ENCODE measurements at places on chromosomes 2 and 18.

- no peak for DNase-seq
Observed at GRCh38 chr18:47821314-47821713, 109.1 kb downstream of the SMAD2 start.

GRCh38 chr2:26757873-26758789, 6.0 kb upstream of the SLC35F6 start:
- no peak for DNase-seq

- no peak for DNase-seq
Observed at GRCh38 chr2:70823249-70823648, 2.9 kb upstream of the CLEC4F start.

- no peak for DNase-seq
Observed at GRCh38 chr2:19505199-19506136, 147.0 kb upstream of the OSR1 start.

GRCh38 chr18:77702686-77703085, 453.0 kb downstream of the GALR1 start:
- peak; percentile 31 for DNase-seq

- no peak for DNase-seq
Observed at GRCh38 chr2:216551234-216552068, 52.8 kb downstream of the RPL37A start.

GRCh38 chr2:219628235-219628985, 980 bp downstream of the SLC4A3 start:
- no peak for DNase-seq

- no peak for DNase-seq
Observed at GRCh38 chr2:50791271-50791670, 240.7 kb downstream of the NRXN1 start.

DNA sequence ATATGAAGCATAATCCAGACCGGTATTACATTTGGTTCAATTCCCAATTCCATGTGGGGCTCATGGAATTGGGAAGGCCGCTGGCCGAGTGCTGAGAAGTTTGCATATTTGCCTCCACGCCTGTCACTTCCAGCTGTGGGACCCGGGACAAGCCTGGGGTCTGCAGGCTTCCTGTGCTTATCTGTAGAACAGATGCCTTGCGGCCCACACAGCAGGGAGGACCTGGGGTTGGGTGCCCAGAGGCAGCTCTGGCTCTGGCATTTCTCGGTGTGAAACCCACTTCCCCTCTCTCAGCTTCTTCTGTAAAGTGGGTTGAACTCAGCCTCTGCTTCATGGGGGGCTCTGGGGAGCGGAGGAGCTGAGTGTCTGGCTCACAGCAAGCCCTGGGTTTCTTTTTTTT, 97.9 kb downstream of the SH3BP4 start:
- no peak for DNase-seq

DNA sequence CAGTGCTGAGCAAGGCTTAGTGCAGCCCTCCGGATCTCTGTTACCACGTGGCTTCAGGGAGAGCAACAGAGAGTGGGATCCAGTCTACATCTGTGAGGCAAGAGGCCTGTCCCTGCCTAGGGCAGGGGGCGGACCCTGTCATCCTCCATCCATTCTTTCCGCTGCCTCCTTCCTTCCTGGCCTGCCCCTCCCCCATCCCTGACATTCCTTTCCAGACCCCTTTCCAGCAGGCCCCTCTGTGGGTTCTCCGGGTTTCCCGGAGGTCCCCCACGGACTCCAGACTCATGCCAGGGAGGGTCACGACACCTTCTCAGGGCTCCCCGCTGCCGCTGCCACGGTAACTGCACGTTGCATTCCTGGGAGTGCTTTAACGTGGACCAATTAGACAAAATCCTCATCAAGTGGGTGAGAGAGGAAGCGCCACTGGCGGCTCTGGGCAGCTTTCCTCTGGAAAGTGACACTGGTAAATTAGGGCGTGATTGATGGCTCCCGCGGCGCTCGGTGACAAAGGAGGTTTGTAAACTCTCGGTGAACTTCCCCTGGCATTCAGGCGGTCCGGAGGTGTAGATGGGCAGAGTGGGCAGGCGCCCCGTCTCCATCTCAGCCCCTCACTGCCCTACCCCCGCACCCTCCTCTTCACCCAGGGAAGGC, 11.4 kb downstream of the ATOH8 start:
- peak; percentile 92 for DNase-seq

- no peak for DNase-seq
Observed at GRCh38 chr2:65227020-65227455, 593 bp upstream of the ACTR2 start.

DNA sequence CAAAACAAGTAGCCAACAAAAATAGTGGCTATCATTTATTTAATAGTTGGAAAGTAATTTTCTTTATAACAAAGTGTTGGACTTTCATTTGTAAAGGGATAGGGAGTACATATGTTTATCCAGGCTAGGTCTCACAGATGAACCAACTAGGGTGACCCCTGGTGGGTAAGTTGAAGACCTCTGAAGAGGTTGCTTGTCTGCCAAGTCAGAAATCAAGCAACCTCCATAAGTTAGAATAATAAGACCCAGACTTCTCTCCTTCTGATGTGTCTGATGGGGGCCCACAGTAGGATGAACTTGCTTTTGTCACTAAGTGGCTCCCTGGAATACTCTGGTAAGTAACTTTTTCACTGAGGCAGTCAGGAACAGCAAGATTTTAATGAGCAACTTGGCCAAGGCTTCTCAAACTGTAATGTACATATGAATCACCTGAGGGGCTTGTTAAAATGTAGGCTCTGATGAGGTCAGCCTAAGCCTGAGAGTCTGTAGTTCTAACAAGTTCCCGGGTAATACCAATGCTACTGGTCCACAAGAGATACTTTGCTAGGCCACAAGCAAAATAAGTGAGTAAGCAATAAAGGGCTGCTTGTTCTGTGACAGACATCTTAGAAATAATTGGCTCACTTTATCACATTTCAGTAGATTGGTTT, 319.6 kb downstream of the PIK3C3 start:
- DNase-seq = no peak

DNA sequence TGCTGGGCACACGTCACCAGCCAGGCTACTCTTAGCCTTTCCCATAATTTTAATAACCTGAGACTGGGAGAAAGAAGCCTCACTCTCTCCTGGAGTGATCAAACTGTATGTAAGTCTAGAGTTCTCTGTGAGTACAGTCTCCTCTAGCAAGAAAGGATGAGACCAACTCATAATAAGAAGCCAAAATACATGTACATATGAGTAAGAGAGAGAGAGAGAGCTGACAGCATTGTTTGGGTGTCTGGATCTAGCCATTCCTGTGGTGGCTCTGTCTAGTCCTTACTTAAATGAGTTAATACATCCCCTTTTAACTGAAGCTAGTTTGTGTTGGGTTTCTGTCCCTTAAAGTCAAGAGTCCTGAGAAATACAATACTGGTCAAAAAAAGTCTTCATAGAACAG, 26.0 kb upstream of the ANXA4 start:
- DNase-seq = no peak

GRCh38 chr18:64981915-64982314, 768.9 kb upstream of the CDH7 start:
- DNase-seq = no peak

GRCh38 chr18:56108478-56109367, 520.7 kb upstream of the TCF4 start:
- no peak for DNase-seq

GRCh38 chr2:71347517-71347916, 15.9 kb downstream of the ZNF638 start:
- no peak for DNase-seq

GRCh38 chr18:52323802-52324201, 16.2 kb upstream of the DCC start:
- DNase-seq = no peak

- DNase-seq = no peak
Observed at GRCh38 chr2:43278564-43279220, 52.3 kb upstream of the ZFP36L2 start.

DNA sequence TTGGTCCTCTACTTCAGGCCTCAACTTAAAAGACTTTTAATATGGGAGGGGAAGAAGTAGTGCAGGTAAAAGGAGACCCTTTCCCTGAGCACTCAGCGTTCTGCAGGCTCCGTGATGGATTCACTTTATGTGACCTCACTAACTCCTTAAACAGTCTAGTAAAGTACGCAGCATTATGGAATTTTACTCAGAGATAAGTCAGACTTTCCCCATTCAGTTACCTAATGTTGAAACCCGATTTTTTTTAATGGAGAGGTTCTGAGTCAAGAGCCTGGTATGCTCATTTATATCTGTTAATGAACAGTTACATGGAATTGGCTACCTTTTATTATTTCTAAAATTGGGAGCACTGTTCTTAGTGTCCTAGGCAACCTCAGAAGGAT, 34.1 kb downstream of the RASGRP3 start:
- DNase-seq = no peak

GRCh38 chr2:84527137-84528129, 11.1 kb downstream of the DNAH6 start:
- no peak for DNase-seq

- DNase-seq = no peak
Observed at GRCh38 chr2:181586569-181587081, 70.3 kb downstream of the CERKL start.

DNA sequence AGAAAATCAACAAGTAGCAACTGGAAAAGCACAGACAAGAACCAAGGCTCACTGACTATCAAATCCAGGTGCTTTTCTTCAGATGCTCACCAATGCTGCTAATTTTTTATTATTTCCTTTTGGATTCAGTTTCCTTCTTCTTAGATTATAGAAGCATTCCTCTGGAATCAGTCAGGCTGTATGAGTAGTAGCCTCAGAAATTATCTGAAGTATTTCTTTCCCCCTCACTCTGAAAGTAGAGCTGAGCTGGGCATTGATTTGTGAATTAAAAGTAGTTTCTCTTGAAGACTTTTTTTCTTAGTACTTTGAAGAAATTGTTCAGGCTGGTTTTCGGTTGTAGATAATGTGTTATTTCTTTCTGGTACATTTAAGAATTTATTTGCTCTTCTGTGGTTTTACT, 273.7 kb downstream of the NOL4 start:
- no peak for DNase-seq

GRCh38 chr18:46373131-46373530, 268.9 kb downstream of the HAUS1 start:
- DNase-seq = no peak

- no peak for DNase-seq
Observed at GRCh38 chr2:60811491-60812375, 55.7 kb downstream of the PAPOLG start.

GRCh38 chr2:224971214-224971613, 71.1 kb downstream of the DOCK10 start:
- no peak for DNase-seq

GRCh38 chr2:65595630-65596029, 163.2 kb upstream of the SPRED2 start:
- DNase-seq = no peak

DNA sequence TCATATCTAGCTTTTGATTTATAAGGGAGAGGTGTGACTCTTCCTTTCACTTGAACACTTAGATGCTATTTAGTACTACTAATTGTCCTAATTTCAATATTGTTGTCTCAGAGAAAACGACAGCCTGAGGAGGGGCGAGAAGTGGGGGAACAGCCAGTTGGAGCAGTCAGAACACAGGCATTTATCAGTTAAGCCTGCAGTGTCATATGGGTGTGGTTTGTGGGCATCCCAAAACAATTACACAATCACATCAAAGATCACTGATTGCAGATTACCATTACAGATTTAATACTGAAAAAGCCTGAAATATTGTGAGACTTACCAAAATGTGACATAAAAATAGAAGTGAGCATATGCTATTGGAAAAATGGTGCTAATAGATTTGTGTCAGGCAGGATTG, 15.8 kb downstream of the TMEM131 start:
- DNase-seq = no peak
